Thoracic aorta endothelial cell (primary cell): ENCODE measurements at places on chromosomes 5 and 9. TPM values are rescaled to one million over a fixed set of nuclear protein-coding genes. Genes with fewer than 3 reads are reported as not detected.

PCDHA6 gene
- total RNA-seq: 0.13 and 0.22 TPM in 2 replicates

INSL6 gene
- not detected in 2 replicates for total RNA-seq

OR13J1 gene
- not detected in 2 replicates for total RNA-seq

SOX30 gene
- total RNA-seq: not detected in 2 replicates

RLN2 gene
- total RNA-seq: 0.22 TPM in 1 of 2 replicates, not detected in the other

MUSK gene
- 0.53 TPM in 1 of 2 replicates, not detected in the other for total RNA-seq

FYB1 gene
- total RNA-seq: 0.07 and 0.13 TPM in 2 replicates

LCN12 gene
- total RNA-seq: not detected in 2 replicates

TRIM7 gene
- total RNA-seq: 15.1 and 15.4 TPM in 2 replicates

FSD1L gene
- 9.3 and 10.5 TPM in 2 replicates for total RNA-seq

ARL10 gene
- 8.4 and 11.3 TPM in 2 replicates for total RNA-seq

SLC22A4 gene
- total RNA-seq: 3.9 and 6.0 TPM in 2 replicates

KIAA1958 gene
- 1.6 and 1.9 TPM in 2 replicates for total RNA-seq

PLPPR1 gene
- total RNA-seq: 0.79 and 1.1 TPM in 2 replicates

IL13 gene
- total RNA-seq: not detected in 2 replicates

NR6A1 gene
- total RNA-seq: 0.27 and 1.2 TPM in 2 replicates

PAEP gene
- total RNA-seq: not detected in 2 replicates

BAAT gene
- under 0.01 and 0.07 TPM in 2 replicates for total RNA-seq

CAMK4 gene
- 0.93 and 2.6 TPM in 2 replicates for total RNA-seq

SLC27A6 gene
- 0.07 TPM in 1 of 2 replicates, not detected in the other for total RNA-seq

ACSL6 gene
- total RNA-seq: not detected in 2 replicates

FOXD4L5 gene
- 0.07 TPM in 1 of 2 replicates, not detected in the other for total RNA-seq

SLC34A3 gene
- not detected in 2 replicates for total RNA-seq

PCDHGB7 gene
- total RNA-seq: 9.4 and 9.8 TPM in 2 replicates

WNT8A gene
- not detected in 2 replicates for total RNA-seq

SPOCK1 gene
- total RNA-seq: 139 and 216 TPM in 2 replicates

PCDHGB2 gene
- total RNA-seq: 1.3 and 2.0 TPM in 2 replicates

SERF1A gene
- 10.2 and 15.4 TPM in 2 replicates for total RNA-seq

PCDHB14 gene
- 0.14 and 0.53 TPM in 2 replicates for total RNA-seq

PTGES gene
- not detected in 2 replicates for total RNA-seq

PCDHA7 gene
- total RNA-seq: 0.07 and 0.40 TPM in 2 replicates

HSPB3 gene
- not detected in 2 replicates for total RNA-seq

OR13D1 gene
- total RNA-seq: not detected in 2 replicates

OR1K1 gene
- not detected in 2 replicates for total RNA-seq

CER1 gene
- not detected in 2 replicates for total RNA-seq

TXNDC8 gene
- total RNA-seq: not detected in 2 replicates

BTNL9 gene
- total RNA-seq: not detected in 2 replicates

CD274 gene
- total RNA-seq: 27.0 and 39.5 TPM in 2 replicates

AQP3 gene
- total RNA-seq: 0.36 TPM in 1 of 2 replicates, not detected in the other

SCAI gene
- 12.2 and 13.8 TPM in 2 replicates for total RNA-seq

OLFM1 gene
- total RNA-seq: 0.43 TPM in 1 of 2 replicates, not detected in the other

PCDHGB3 gene
- total RNA-seq: 1.4 and 2.9 TPM in 2 replicates

OR1Q1 gene
- not detected in 2 replicates for total RNA-seq

FOXE1 gene
- total RNA-seq: not detected in 2 replicates

MCTP1 gene
- 86.0 and 100 TPM in 2 replicates for total RNA-seq

RELL2 gene
- total RNA-seq: 3.1 and 3.7 TPM in 2 replicates

MARCOL gene
- total RNA-seq: not detected in 2 replicates

PGGT1B gene
- 18.3 and 20.2 TPM in 2 replicates for total RNA-seq
